ENCODE measurements at places on chromosomes 6 and 20.

DNA sequence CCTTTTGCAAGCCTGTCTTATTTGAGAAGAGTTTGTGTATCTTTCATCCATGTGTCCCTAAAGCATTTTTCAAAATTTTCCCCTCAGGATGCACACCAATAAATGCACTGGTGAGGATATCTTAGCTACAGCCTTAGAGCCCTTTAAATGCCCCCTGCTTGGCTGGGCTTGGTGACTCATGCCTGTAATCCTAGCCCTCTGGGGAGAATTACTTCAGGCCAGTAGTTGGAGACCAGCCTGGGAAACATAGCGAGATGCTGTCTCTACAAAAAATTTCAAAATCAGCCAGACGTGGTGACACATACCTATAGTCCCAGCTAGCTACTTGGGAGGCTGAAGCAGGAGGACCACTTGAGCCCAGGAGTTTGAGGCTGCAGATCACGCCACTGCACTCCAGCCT lies 33.8 kb upstream of the PLCB4 start:
- no peak for DNase-seq

GRCh38 chr6:144786825-144787224 lies 501.7 kb downstream of the UTRN start:
- no peak for DNase-seq

- no peak for DNase-seq
Observed at GRCh38 chr20:54176610-54177009, 2.8 kb upstream of the CYP24A1 start.

DNA sequence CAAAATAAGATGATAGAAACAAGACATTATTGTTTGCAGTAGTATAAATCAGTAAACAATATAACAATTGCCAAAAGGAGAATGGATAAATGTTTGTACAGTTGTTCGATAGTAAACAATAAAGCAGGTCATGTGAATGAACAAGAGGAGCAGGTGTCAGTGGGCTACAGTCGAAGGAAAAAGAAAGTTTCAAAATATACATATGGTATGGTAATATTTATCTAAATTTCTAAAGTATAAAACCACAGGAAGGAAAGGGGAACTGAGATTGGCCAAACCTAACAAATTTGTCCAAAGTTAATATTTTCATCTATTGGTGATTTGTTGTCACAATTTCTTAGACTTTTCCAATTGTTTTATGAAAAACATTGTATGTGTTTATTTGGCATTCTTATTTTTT lies 110.9 kb downstream of the SH3BGRL2 start:
- no peak for DNase-seq

GRCh38 chr20:57435498-57436222 lies 44.5 kb downstream of the RBM38 start:
- DNase-seq, result no peak

- no peak for DNase-seq
Observed at GRCh38 chr6:97136626-97137358, 146.2 kb downstream of the MMS22L start.

DNA sequence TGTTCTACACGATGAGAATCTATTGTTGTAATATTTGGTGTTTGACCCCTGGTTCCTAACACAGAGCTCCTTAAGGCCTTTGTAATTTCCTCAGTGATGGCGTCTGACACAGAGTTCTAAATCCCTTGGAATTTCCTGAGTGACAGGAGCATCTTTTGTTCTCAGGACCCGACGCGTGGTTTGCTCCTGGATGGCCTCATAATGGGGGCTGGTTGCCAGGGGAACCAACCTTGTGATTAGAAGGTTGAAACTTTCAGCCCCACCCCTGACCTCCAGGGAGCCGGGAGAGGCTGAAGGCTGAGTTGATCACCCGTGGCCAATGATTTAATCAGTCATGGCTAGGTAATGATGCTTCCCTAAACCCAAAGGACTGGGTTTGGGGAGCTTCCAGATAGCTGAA lies 20.5 kb upstream of the ZNF133 start:
- DNase-seq, result no peak

DNA sequence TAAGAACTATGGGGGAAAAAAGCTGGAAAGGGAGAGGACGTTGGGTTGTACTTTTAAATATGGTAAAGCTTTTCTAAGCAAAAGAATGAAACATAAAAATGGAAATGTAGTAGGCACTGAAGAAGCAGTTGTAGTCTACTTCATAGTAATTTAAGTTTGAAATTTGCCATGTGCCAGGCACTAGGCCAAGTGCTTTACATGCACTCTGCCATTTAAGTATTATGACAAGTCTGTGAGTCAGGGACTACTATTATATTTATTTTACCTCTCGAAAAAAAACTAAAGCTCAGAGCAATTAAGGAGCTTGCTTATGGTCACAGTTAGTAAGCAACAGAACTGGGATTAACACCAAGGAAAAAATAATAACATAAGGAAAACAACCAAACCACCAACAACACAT lies 257.8 kb downstream of the GMDS start:
- DNase-seq, result no peak

- DNase-seq, result no peak
Observed at GRCh38 chr20:21136015-21136732, 10.3 kb downstream of the KIZ start.

DNA sequence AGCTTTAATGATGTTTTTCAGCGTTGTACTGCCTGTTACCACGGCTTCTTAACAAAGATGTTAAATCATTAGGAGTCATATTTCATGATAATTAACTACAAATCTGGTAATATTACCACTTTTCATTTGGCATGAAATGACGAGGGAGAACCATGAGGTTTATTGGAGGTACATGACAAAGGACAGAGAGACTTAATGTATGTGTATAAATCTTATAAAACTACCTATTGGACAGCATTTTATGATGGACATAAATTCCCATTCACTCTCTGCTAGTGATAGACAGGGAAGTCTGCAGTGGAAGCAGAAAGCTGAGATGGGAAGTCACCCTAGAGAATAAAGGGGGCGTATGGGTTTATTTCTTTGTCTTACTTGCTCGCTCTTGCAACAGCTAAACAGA lies 949.9 kb upstream of the FLRT3 start:
- no peak for DNase-seq
